ENCODE measurements at places on chromosomes 2 and 18.

DNA sequence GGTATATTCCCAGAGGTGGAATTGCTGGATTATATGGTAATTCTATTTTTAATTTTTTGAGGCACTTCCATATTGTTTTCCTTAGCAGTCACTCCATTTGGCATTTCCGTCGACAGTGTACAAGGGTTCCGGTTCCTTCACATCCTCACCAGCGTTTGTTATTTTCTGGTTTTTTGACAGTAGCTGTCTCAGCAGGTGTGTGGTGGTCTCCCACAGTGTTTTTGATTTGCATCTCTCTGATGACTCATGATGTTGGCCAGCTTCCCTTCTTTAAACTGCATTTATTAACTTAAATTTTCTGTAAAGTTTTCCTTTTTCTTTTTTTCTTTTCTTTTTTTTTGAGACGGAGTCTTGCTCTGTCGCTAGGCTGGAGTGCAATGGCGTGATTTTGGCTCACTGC is 19.7 kb downstream of the SH3BP4 start:
- DNase-seq: no peak

DNA sequence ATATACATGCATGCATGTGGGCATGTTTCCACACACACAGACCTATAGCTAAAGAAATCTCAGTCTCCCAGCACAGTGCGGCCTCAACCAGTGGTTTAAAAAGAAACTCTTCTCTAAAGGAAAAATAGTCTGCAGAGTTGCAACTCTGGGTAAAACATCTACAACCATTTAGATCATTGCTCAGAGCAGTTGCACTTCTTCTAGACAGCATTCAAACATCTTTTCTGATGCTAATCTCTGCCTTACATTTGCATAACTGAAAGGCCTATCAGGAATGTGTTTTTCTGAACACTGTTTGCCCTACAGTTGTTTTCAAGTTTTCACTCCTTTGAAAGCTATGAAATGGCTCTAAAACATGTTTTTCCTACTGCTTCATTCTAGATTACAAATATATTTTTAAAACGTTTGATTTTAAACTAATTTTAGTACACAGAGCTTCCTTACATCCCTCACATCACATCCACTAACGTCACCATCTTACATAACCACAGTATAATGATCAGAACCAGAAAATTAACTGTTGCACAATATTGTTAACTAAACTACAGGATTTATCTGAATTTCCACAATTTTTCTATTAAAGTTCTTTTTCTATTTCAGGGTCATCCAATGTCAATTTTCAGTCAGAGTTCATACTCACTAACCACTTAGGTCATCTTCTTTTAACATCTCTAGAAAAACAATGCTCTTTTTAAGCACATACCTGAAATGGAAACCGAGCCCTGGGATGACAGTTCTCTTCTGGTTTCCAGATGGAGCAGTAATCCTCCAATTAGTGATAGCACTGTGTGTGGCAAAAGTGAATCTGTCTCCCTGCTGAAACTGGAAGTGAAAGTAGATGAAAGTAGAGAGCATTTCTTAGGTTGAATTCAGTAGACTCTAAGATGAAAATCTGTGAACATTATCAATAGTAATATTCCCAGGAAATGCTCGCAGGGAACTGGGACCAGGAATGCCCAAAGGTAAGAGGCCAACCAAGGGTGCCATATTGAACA is 501.6 kb upstream of the GCFC2 start:
- no peak for DNase-seq

DNA sequence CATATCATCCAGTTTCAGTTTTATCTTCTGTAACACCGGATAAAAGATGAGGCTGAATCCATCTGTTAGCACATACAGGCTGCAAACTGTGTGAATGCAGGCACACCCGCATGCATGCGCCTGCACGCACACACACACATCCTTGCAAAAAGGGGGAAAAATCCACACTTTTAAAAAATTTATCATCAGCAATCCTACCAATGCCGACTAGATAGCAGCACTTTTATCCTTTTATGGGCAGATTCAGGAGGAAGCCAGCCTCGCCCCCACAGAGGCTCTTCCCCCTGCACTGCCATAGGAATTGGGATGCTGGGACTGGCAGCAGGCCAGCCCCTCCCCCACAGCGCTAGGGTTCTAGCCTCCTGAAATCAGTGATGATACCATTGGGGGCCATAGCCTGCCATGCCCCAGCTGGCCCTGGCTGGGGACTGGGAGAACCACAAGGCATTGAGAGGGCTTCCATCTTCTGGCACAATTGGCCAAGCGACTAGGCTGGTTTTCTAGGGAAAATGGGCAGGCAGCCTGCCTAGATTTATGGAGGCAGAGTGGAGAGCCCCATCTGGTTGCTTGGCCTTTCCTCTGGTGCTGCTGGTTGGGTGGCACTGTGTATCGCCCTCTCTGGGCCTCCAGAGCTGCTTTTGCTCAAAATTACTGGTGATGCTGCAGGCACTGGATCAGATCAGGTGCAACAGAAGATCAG is 25.5 kb downstream of the CYRIA start:
- no peak for DNase-seq

- DNase-seq: no peak
These were observed 144.5 kb upstream of the TCF4 start for GRCh38 chr18:55732227-55733106.

- no peak for DNase-seq
These were observed 133.4 kb downstream of the STK39 start for GRCh38 chr2:168114040-168114439.

DNA sequence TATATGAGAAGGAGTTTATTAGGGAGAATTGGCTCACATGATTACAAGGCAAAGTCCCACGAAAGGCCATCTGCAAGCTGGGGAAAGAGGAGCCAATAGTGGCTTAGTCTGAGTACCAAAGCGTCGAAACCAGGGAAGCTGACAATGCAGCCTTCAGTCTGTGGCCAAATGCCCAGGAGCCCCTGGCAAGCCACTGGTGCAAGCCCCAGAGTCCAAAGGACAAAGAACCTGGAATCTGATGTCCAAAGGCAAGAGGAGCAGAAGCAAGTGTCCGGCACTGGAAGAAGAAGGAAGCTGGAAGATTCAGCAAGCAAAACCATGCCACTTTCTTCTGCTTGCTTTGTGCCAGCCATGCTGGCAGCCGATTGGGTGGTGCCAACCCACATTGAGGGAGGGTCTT is 74.3 kb upstream of the NPAS2 start:
- DNase-seq: no peak

GRCh38 chr18:6564950-6565814 is 150.5 kb upstream of the L3MBTL4 start:
- DNase-seq: no peak

- no peak for DNase-seq
These were observed 47.8 kb downstream of the EDAR start for GRCh38 chr2:108941161-108941665.

DNA sequence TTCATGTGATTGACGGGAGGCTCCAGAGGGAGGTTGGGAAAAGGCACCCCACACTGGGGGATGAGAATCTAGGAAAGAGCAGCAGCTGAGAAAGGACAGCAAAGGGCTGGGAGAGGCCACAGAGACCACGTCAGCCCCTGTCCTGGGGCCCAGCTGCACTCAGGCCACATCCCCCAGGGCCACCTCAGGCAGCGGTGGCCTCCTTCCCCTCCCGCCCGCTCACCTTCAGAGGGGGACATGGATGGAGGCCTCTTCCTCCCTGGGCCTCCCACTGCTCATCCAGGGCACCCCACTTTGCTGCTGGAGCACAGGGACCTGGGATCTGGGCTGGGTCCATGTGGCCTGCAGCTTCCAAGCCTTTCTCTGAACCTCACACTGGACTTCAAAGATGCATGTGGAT is 199.8 kb upstream of the HDAC4 start:
- DNase-seq: no peak

DNA sequence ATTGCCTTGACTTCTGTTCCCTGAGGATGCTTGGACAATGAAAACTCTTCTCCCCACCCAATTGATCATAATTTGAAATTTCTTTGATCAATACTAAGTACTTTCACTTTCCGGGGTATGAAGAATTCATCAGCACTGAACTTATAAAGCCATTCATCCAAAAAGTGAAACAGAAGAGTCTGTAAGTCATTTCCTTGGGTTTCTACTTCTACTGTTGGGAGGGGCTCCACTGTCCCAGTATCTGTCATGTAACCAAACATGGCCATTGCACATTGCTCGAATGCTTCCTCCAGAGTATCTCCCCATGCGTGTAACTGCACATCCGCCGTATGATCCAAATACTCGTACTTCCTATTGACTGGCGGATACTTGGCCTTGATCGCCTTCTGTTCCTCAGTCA is 30.3 kb downstream of the NCL start:
- no peak for DNase-seq

DNA sequence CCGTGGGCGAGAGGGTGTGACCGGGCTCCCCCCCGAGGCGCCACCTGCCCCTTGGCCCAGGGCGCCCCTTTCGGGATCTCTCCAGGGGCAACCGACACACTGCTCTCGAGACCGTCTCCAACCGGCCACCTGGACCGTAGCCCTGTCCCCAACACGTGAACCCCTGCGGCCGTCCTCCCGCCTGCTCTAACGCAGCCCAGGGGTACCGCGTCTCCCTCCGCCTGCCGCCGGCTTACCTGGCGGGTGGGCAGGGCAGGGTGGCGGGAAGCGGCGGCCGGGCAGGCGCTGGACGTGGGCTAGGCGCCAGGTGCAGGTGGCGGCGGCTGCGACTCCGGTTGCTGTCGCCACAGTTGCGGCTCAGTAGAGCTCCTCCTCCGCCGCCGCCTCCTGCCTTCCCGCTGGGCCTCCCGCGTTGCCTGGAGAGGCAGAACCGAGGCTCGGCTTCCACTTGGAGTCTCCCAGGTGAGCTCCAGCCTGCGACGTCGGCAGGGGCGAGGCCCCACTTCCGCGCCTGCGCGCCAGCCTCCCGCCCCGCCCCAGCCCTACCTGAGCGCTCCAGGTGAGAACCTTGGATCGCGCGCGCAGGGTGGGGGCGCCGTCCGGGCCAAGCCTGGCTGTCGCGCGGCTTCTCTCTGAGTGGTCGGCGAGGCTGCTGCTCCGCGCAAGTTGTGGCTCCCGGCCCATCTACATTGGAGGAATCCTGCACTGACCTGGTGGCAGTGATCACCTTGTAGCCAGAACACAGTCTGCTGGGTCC is at the start of gene GALNT3:
GALNT3 (minus strand) TSS at position 469 of the 757 bp plus-strand sequence. CDS start 23,547 bp downstream, outside the sequence.
- DNase-seq: no peak

DNA sequence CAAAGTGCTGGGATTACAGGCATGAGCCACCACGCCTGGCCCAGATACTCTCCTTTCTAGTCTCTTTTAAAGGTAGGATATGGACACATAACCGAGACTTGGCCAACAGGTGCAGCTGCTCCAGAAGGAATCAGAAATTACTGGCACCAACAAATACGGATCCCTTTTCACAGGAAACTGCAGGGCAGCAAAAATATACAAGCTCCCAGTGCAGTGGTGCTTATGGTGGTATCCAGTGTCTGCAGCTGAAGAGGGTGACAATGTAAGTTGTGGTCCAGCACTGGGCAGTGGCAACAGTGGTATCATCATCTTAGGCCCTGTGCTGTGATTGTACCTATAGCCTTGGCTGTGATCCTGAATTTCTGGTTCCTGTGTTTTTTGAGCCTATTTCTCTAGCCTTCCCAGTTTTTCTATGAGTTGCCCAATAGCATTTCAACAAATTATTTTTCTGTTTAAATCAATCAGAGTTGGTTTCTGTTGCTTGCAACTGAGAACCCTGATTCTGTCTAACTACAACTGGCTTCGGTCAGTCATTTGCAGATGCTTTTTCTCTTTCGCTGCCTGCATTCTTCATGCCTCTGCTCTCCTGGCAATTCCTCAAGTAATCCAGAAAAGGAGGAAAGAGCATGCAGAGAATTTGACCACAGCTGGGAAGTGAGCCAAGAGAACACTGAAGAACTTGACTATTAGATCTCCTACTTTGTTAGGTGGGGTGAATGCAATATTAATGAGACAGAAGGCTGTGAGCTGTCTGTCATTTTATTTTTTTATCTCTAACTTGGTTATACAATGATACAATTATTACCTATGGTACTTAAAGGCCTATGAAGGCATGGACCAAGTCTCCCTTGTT is 30.8 kb upstream of the EML4 start:
- DNase-seq: no peak
